ENCODE measurements at places on chromosomes 3 and 15.

GRCh38 chr3:45631486-45631885 is 36.9 kb downstream of the LIMD1 start:
- DNase-seq: no peak

DNA sequence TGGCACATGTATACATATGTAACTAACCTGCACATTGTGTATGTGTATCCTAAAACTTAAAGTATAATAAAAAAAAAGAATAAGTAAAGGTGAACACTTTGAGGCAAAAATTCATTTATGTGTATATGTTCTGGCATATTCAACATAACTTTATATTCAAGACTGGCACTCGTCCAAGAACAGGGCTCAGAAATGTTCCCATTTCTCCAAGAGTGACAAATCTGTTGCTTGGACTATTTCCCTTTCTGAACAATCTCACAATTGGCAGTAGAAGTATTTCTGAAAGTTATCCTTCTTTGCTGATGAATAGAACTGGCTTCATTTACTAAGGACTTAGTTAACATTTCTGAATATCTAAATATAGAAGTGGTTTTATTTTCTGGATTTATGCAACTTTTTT is 212.8 kb downstream of the ADAMTSL3 start:
- no peak for DNase-seq

- DNase-seq: no peak
These were observed 17.9 kb downstream of the ATP6V1A start for GRCh38 chr3:113764698-113765097.

- DNase-seq: no peak
These were observed 598.4 kb downstream of the FGF12 start for GRCh38 chr3:192128922-192129321.

GRCh38 chr3:32045091-32045915 is 61.1 kb upstream of the GPD1L start:
- DNase-seq: no peak

- DNase-seq: no peak
These were observed 40.1 kb upstream of the CD47 start for GRCh38 chr3:108130701-108131474.
